ENCODE measurements at places on chromosomes 11 and 22.

GRCh38 chr11:22878039-22878438, 17.8 kb upstream of the CCDC179 start:
- DNase-seq = no peak

DNA sequence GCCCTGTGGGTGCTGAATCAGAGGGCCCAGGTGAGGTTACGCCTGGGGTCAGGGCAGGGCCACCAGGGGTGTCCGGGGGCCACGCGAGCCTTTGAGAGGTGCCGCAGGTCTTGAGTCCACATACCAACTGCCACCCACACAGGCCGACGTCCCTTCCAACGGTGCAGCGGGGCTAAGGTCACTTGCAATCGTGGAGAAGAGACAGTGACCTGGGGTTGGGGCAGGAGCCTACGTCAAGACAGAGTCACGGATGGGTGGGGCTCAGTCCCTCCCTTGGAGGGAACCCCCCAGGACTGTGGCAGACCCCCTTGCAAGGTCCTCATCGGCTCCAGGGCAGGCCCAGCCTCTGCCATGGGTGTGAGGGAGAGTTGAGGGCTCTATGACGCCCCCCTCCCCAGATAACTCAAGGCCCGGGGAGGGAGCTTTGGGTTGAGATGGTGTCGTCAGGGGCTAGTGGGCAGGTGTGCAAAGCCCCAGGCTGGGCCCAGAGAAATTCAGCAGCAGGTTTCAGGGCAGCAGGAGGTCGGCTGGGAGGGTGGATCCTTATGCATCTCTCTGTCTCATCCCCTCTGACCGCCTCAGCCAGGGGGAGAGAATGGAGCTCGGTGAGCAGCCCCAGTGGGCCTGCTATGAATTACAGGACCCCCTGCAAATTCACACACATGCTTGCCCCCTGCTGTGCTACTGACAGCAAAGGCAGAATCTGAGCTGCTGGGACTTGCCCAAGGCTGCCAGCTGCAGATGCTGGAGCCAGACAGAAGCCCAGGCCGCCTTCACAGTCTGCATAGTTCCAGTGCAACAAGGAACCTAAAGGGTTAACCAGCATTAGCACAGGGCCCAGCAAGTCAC, 60.0 kb downstream of the MYEOV start:
- no peak for DNase-seq

DNA sequence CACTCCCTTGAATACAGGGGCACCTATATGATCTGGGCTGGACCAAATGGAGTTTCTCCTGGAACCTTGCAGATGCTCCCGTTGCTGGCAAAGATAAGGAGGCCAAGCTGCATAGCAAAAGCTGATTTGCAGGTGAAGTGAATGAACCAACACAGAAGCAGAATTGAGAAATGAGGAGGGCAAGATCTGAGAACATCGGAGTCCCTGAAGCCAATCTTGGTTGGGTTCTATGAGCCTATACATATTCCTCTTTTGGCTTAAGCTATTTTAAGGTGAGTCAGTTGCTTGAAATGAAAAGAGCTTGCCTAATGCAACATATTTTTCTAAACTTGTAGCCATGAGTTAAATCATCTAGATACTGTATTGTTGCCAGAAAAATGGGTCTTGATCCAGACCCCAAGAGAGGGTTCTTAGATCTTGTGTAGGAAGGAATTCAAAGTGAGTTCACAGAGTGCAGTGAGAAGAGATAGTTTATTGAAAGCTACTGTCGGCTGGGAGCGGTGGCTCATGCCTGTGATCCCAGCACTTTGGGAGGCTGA, 23.5 kb downstream of the WEE1 start:
- DNase-seq = no peak

- DNase-seq = no peak
Measured at GRCh38 chr11:44308256-44308922, 1.6 kb downstream of the ALX4 start.

GRCh38 chr22:41350087-41350486, 31.7 kb upstream of the TEF start:
- no peak for DNase-seq

DNA sequence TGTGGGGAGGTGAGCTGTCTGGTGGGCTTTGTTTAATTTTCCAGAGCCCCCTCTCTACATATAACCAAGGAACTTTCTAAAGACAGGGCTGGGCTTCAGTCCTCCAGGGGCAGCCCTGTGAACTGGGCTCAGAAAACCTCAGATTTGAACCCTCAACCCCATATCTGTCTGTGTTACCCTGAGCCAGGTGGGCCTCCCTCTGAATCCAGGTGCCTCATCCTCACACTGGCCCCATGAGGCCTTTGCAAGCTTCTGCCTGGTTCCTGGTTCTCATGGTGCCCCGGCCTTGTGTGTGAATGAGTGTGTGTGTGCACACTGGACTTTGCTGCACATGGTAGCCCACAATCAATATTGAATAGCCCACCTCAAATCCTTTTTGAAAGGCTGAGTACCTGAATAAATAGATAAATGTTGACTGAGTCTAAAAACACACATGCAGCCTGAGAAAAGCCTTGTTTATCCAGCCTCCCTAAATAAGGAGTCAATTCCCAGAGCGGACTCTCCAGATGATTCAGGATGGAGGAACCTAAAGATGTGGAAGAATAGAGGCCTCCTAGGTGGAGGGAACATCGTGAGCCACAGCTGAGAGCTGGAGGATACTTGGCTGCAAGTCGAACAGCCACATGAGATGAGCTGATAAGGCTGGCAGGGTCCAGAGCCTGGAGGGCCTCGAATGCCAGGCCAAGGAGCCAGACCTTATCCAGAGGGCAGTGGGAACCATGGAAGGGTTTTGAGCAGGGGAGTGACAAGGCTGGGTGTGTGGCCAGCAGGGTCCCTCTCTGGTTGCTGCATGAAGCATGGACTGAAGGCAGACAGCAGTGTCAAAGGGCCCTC, 28.1 kb upstream of the P2RY2 start:
- no peak for DNase-seq

- DNase-seq = no peak
Measured at GRCh38 chr11:96538104-96538503, 148.3 kb downstream of the JRKL start.

DNA sequence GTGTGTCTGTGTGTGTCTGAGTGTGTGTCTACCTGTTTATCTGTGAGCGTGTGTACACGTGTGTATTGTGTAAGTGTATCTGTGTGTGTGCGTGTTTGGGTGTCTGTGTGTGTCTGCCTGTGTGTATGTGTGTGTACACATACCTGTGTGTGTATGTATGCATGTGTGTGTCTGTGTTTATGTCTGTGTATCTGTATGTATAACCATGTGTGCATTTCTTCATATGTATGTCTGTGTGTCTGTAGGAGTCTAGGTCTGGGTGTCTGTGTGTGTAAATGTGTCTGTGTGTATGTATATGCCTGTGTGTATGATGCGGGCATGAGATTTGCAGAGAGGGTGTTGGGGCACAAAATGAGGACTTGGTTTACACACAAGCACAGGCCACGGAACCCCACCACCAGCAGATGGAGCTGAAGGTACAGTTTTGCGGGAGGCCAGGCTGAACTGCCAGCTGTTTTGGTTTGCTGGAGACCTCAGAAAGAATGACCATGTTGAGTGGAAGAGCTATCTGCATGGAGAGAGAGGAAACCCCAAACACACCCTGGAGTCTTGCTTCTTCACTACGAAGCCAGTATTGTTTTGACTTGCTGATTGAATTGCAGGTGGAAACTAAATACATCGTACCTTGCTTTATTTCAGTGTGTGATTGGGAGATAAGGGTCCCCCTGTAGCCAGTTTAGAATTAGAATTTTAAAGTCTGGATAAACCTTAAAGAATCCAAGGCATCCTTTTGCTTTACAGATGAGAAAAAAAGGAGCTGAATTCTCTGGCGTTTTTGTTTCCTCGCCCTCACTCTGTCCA, 497.2 kb downstream of the NTM start:
- DNase-seq = no peak

DNA sequence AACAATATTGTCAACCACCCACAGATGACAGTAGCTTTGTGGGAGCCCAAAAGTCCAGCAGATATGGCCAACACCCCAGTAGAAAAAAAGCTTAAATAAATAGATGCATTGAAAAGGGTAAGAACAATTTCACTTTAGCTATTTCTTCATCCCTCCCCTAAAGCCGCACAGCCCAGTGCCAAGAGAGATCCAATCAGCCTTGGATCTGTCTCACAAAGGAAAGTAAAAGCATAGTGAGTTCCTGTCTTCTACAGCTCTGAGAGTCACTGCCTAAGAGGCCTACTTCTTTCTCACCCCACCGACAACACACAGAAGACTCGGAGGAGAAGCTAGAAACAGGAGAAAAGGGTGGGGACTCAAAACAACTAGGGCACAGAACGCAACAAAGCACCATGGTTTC, 196.4 kb downstream of the SBF2 start:
- DNase-seq = no peak

- DNase-seq = no peak
Measured at GRCh38 chr22:30015846-30016245, 64.4 kb upstream of the HORMAD2 start.

- no peak for DNase-seq
Measured at GRCh38 chr11:8281266-8281665, 17.6 kb upstream of the LMO1 start.

DNA sequence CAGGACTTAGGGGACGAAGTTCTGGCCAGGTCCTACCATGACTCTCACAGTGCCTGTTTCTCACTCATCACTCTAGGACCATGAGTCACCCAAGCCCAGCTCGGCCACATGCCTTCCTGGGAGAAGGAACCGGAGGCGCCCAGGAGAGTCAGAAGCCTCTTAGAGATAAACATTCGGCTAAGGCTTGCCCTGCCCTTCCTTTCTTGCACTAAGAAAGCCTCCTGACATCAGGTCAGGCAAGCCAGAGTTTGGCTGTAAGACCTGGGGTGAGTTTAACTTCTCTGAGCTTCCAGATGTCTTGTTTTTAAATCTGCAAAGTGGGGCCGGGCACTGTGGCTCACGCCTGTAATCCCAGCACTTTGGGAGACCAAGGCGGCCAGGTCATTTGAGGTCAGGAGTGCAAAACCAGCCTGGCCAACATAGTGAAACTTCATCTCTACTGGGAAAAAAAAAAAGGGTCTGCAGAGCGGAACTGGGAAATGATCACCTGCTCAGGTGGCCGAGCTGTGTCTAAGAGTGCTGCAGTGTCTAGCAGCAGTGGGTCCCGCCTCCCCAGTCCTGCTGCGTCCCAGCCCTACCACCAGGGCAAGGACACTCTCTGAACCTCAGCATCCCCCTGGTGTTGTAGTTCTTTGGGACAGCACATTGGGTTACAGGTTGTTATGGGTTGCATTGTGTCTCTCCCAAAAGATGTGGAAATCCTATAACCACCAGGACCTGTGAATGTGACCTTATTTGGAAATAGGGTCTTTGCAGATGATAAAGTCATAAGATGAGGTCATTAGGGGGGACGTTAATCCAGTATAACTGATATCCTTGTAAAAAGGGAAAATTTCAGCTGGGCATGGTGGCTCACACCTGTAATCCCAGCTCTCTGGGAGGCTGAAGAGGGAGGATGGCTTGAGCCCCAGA, 1.8 kb upstream of the CARS1 start:
- DNase-seq = no peak

DNA sequence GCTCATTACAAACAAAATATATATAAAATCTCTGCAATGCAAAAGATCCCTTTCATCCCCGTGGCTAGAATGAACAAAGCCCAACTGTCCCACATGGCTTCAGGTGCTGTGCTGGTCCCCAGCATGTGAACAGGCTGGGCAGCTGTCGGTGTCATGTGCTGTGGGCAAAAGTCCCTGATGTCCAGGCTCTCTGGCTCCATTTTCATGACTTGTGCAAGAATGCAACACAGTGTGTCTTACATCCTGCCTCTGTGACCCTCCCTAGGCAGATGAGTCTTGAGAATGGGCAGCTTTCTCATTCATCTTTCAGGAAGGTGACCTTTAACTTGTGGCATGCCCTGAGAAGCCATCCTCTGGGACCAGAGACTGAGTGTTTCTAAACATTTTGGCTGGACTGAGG, 14.5 kb downstream of the GUCD1 start:
- no peak for DNase-seq

DNA sequence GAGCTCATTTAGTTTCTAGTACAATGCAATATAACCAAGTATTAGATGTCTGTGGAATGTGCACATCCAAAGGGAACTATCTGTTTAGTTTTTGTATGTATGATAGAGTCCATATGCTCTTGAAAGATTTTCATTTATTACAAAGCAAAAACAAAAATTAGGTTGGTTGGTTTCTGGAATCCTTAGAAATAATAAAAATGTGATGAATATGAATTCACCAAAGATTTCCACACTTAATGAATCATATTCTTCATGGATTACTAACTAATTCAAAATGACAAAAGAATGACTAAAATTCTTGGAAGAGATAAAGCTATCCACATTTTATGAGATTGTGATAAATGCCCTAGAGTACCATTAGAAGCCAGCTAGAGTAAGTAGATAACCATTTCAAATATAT, 261.1 kb downstream of the SBF2 start:
- DNase-seq = no peak

GRCh38 chr11:65114538-65115171, 2.8 kb downstream of the ZNHIT2 start:
- DNase-seq = no peak

GRCh38 chr11:72553706-72554105, 119.4 kb upstream of the CLPB start:
- DNase-seq = no peak

GRCh38 chr11:9178716-9179115, 86.4 kb downstream of the DENND5A start:
- no peak for DNase-seq

GRCh38 chr11:57288771-57289579, 35.8 kb downstream of the TNKS1BP1 start:
- no peak for DNase-seq

- DNase-seq = no peak
Measured at GRCh38 chr11:43497144-43497543, 138.4 kb downstream of the TTC17 start.

GRCh38 chr11:67307545-67308001, 4.2 kb downstream of the SSH3 start:
- DNase-seq = no peak

- no peak for DNase-seq
Measured at GRCh38 chr11:121626507-121626875, 173.7 kb upstream of the SORL1-AS1 start.

DNA sequence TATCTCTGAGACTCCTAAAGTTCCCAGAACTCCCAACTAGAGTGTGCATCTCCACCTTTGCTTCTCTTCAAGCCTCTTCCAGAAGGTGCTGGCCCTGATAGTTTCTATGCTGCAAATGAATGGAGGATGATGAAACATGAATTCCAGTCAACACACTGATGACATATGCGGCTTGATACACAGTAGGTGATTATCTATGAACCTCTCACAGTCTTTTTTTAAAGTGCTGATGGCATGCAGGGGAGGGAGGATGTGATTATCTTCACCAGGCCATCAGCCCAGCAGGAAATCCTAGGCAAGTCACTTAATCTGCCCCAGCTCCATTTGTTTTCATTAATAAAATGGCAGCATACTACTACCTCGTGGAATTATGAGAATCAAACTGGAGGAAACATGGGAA, 548.5 kb downstream of the SOX6 start:
- no peak for DNase-seq

GRCh38 chr11:123690485-123690884, 36.1 kb upstream of the SCN3B start:
- no peak for DNase-seq

GRCh38 chr11:48077251-48077650, 96.9 kb downstream of the PTPRJ start:
- no peak for DNase-seq

Data from activated T-cell treated with anti-CD3 and anti-CD28 coated beads for 4 hours (primary cell).